Activated CD4-positive, alpha-beta T cell treated with anti-CD3 and anti-CD28 coated beads, Interleukin-2, Interleukin-6, amounts not matched to agents 100 ng/mL and 50 ng/mL, durations not matched to agents 16 hours and 8 hours (primary cell): ENCODE measurements at places on chromosomes 3 and 15.

DNA sequence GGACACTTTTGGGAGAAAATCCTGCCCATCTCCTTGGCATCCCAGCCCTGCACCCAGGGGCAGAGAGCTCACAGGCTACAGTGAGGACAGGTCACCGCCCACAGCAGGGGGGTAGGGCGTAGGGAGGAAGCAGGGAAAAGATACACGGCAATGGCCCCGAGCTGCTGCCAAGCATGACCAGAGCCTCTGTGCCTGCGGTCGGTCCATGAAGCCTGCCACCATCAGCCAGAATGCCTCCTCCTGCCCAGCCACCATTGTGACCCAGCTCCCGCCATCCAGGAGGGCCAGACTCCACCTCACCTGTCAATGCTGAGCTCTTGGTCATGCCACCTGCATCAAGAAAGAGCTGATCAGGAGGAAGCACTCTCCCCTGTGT, 230.7 kb downstream of the VPS13C start:
- no peak for DNase-seq

DNA sequence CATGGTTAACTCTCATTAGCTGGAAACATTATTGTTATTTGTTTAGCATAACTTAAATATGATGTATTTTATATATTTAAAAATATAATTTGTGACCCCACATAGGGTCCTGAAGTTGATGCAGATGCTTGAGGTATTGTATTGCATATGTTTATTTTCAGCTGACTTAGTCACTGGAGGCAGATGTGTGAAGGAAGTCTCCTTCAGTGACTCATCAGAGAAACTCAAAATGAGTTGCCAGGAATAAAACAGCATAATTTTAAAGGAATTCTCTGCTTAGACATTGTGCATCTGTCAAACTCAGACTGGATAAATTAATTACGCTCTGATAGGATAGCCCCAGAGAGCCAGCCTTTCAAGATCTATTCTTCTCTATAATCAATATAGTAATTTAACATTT, 7.9 kb upstream of the OR4F6 start:
- no peak for DNase-seq

GRCh38 chr3:124256156-124256555, 264.2 kb upstream of the ROPN1 start:
- DNase-seq: no peak

DNA sequence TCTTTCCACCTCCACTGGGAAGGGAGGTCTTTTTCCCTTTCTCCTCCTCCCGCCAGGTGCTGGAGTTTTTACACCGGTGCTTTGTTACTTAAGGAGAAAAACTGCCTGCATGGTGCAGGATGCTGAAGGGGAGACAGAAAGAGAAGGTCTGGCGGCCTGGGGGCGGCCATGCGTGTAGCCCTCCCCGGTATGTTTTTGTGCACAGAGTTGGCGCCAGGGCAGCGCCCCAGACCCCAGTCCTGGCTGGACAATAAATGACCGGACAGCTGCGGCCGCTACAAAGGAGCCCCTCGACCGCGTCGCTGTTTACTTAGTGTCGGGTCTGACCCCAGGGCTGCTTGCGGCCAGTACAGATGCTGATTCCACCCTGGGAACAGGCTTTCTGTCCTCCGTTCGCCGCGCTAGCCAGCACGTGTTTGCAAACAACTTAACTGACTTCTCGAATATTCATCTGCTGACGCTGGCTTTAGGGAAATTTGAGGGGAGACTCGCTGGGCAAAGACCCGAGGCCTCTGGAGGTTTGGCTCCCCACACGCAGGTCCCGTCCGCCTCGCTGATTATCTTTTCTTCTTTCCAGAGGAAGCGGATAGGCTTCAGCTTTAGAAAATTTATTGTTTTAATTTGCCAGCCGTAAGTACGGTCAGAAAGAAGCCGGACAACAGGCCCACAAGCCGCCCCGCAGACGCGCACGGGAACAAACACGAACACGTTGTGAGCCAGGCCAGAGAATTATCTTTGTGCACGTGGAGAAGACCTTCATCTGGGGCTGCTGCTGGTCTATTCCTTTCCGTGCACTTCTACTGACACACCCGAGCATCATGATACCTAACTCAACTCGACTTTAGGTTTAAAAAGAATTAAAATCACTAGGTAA, 46.9 kb downstream of the ZIC4 start:
- DNase-seq: no peak

DNA sequence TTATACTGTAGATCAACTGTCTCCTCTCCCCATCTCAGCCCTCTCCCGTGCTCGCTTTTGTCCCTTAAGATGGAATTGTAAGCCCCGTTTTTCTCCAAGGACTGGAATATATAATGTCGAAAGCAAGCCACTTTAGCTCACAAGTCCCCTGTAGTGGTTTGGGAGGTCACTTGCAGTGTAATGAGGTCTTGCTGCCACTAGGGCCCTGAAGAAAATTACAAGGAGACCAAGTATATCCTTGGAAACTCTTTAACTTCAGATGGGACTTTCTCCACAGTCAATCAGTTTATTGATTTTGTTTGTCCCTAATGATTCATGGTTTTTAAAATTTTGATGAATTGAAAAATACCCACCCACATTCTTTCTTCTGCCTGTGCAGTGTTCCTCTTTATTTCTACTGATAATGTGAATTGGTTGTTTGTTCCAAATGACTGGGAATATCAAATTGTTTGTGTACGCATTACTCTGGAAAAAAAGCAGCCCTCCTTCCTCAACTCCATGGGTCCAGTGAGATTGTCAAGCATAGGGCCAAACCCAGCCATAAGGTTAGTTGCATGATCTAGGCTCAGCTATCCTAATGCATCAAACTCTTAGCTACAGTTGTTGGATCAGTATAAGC, 294.8 kb downstream of the MCTP2 start:
- no peak for DNase-seq

- no peak for DNase-seq
Measured at GRCh38 chr15:53974813-53975212, 3.4 kb upstream of the UNC13C start.

GRCh38 chr3:138219255-138219654, 32.2 kb downstream of the ARMC8 start:
- DNase-seq: peak; percentile 40

GRCh38 chr3:8663177-8664061, 18.8 kb upstream of the SSUH2 start:
- peak; percentile 55 for DNase-seq

GRCh38 chr3:106452096-106452495, 583.3 kb upstream of the CBLB start:
- no peak for DNase-seq

DNA sequence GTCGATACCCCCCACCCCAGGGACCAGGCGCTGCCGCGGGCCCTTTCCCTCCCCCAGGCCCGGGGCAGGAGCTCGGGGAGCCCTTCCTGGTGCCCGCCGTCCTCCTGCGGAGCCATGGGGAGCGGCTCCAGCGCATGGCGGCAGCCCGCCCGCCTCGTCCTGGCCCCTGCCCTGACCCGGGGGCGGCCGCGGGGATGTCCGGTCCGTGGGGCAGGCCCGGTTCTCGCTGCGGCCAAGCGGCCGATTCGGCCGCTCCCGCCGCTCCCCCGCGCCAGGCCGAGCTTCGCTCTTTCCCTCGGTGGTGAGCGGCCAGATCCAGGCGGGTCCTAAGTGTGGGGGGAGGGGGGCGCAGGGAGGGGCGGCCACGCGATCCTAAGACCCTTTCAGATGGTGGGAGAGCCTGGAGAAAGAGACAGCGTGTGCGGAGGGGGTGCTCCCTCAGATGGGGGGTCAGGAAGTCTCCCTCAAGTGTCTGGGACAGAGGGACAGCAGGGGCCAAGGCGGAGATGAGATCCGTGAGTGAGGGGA, 1.3 kb downstream of the NEIL1 start:
- no peak for DNase-seq

DNA sequence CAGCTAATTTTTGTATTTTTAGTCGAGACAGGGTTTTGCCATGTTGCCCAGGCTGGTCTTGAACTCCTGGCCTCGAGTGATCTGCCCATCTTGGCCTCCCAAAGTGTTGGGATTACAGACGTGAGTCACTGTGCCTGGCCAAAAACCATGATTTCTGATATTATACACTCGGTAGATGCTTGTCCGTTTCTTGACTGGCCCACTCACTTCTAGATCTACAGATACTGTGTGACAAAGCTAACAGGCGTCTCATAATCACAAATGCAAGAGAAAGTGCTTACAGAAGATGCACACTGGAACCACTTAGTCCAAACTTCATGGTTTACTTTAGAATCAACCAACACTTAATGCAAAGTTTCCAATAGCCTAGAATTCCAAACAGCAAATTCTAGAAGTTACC, 8.4 kb downstream of the PROK2 start:
- peak; percentile 54 for DNase-seq

DNA sequence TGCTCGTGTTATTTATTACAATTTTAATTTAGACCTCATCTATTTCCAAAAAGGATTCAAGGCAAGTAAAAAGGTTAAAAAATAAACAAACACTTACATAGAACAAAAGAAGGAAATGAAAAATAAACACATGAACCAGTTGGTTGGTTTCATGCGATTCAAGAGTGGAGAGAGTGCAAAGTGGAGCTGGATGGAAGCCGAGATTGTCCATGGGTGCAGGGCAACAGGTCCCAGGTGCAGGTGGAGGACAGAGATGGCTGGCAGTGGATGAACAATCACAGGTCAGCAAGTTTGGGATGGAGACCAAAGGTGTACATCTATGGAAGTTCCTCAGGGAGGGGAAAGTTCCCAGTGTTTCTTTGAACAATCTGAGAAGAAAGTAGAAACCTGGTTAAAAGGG, 11.6 kb upstream of the SEMA5B start:
- no peak for DNase-seq

DNA sequence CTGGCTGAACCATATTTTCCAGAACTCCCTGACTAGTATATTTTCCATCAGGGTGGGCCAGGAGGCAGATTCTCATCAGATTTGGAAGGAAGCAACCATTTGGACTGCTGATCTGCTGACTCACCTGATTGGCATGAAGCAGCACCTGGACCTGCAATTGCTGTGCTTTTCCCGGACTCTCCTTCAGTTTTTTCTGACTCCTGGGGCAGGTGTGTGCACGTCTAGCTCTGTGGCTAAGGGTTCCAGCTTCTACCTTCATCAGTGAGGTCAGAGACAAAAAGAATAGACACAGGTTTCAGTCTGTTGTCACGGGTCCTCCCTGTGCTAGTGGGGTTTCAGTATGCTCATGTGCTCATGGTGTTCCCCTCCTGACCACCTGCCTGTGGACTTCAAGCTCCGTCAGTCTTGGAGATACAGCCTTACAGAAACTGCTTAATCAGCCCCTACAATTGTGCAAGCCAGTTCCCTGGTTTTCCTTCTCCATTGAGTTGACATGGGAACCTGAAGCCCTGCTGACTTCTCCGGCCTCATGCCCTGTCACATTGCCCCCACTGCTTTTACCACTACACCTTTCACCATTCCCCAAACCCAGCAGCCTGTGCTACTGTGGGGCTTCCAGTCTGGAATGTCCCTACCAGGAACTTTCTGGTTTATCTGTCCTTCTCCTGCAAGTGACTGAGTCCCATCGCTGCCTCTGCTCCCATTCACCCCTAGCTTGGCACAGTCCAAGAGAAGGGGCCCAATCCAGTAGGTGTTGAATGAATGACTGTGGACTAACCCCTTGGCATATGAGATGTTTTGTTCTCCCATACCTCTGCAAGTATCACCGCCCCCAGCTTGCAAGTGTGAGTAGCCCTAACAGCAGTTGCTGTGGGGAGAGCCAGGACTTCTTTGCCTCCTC, 31.7 kb downstream of the HMCES start:
- no peak for DNase-seq

GRCh38 chr15:52481915-52482314, 46.8 kb downstream of the MYO5A start:
- DNase-seq: peak; percentile 76

DNA sequence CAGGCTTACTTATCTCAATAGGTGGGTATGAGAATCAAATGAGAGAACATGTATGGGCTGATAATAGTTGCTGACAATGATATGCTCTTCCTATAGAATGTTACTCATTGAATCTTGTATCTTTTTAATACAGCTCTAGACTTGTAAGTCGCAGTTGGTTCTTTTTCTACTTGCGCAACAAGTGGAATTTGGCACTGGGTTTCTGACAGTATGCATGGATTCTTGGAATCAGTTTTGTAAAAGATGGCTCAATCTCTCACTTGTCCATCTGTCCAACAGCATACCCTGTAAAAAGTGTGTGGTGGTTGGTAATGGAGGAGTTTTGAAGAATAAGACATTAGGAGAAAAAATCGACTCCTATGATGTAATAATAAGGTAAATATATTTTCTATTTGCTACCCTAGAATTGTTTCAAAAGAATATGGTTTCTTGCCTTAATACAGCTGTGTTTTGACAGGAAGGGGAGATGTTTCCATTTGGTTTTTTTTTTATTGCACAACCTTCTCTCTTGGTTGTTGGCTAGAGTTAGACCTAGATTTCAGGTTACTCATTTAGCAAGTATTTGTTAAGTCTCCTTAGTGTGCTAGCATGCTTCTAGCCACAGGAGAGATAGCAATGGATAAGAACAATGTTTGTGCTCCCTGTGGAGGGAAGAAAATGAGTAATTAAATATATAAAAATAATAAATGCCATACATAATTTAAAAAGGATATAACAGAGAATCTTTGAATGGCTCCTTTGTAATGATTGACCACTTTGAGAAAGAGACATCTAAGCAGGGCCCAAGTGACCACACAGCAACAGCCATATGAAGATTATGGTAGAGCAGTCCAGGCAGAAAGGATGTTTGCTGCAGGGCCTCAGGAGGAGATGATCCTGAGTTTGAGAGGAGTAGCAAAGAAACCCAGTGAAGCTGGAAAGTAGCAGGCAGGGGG, 21.8 kb downstream of the ST3GAL6 start:
- peak; percentile 4 for DNase-seq
